GM04504 (cell line): ENCODE measurements at places on chromosomes 6 and 20.

GRCh38 chr20:43977962-43978361, 63.3 kb downstream of the TOX2 start:
- DNase-seq = no peak

DNA sequence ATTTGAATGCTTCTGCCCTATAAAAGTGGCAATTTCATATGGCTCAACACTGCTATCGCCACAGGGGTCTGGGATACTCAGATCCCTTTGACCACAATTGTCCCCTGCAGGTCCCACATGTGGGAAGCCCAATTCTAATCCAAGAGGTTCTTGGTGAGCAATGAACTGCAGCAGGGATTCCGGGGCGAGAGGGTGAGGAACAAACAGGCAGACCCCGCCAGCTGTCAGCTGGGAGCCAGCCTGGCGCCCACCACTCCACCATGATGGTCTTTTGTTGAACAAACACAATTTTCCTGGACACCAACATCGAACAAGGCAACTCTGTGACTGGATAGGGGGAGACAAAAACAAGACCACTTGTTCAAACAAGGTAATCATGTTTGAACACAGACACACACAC, 80.5 kb downstream of the TMEM242 start:
- no peak for DNase-seq

GRCh38 chr6:111747396-111747795, 125.9 kb downstream of the FYN start:
- DNase-seq = no peak

GRCh38 chr6:33136310-33136900, 55.9 kb downstream of the COL11A2 start:
- no peak for DNase-seq

DNA sequence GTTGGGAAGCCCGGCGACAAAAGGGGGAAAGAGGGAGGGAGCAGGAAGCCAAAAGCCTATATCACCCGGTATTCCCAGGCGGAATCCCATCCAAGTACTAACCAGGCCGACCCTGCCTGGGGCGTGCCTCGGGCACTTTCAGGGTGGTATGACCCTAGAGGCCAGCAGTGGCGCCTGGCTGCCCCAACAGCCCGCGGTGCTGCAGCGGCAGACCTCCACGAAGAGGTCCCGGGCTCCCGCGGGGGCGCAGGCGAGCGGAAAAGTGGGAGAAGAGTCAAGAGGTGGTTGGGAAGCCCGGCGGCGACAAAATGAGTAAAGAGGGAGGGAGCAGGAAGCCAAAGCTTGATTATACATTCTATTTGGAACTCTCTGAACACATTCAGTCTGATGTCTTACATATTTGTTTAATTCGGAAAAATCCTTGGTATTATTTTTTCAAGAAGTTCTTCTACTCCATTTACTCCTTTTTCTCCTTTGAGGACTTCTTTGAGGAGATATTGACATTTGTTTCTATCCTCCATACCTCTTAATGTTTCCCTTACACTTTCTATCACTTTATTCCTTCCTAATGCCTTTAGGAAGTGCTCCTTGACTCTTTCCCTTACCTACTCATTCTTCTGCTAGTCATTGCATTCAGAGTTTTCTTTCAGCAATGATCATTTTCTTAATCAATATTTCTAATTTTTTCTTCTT, 11.5 kb downstream of the TREML4 start:
- DNase-seq = no peak

- no peak for DNase-seq
Observed at GRCh38 chr20:47173596-47174216, 182.8 kb downstream of the ZMYND8 start.
